ENCODE measurements at places on chromosomes 4 and X.

DNA sequence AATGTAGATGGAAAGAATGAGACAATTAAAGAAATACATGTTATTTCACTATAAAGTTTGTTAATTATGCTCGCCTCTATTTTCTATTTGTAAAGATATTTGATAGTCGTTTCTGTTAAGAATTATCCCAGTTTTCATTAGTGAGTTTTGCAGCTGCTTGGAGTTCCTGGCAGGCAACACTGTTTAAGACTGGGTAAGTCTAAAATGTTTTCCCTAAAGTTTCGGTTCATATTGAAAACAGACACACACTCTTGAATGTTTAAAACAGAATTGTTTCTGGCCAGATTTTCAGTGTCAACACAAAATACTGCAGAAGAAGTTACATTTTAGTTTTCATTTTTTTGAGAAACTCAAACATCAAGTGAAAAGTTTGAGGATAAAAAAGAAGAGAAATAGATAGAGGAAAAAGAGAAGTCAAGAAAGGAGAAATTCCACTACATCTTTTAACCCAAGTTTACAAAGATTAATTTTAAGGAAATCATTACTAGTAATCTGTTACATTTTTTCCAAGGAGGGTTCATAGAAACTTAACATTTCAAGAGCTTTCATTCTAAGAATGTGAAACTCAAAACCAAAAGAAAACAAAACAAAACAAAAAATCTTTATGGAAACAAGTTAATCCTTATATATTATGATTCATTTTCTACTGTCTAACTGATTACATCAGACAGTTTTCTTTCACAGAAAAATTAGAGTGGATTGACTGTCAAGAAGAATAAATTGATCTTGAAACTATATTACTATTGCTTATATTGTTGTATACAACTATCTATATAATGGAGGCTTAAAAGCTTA lies 305.5 kb downstream of the FAT4 start:
- DNase-seq: no peak

DNA sequence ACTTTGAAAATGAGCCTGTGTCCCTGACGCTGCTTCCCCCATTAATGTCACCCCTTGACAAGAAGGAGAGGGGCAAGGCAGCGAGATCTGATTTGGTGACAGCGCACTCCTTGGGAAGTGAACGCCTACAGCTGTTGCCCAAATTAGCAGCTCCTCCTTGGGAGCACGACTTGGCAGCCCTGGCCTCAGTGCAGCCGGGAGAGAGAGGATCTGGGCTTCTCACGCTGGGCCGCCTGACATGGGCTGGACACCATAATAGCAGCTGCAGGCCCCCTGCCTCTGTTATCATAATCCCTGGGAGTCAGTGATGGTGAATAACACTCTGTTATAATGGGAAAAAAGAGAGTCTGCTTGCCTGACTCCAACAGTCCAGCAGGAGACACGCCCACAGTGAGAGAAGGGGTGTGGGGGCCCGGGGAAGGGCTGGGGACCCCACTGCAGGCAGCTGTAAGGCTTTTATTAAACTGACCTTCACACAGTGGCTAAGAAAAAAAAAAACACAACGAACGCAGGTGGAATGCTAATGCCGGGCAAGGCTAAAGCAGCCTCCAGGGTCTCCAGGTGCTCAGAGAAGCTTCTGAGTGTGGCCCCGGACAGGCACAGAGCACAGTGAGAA lies 73.3 kb downstream of the PSAPL1 start:
- no peak for DNase-seq

DNA sequence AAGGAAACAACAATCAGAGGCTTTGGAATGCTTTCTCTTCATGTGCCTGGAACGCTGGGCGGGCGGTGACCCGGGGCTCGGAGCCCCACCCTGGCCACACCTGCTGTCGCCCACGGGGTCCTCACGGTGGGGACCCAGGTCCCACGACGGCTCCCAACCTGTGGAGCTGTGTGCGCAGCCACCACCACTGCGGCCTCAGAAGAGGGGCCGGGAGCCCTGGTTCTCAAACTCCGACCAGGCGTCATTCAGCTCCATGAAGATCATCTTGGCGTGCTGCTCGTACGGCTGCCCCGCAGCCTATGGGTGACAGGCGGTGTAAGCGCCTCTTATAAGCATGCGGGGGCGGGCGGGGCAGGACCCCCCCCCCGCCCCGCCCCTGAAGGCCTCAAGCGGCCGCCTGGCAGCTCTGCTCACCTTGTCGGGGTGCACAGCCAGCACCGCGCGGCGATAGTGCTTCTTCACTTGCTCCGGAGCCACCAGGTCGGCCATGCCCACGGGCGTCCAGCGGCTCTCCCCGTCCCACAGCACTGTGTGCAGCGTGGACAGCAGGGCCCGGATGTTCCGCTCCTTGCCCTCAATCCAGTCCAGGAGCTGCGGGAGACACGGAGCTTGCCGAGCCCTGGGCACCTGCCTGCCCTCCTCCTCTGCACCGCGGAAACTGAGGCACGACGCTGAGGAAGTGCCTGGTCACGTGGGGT lies 23.7 kb upstream of the CPLX1 start:
- no peak for DNase-seq

GRCh38 chrX:125205918-125206665 lies 113.6 kb upstream of the TEX13C start:
- no peak for DNase-seq

- DNase-seq: no peak
Measured at GRCh38 chr4:114384629-114385028, 214.0 kb upstream of the UGT8 start.

GRCh38 chr4:189463734-189464133 lies 476.9 kb upstream of the FRG1 start:
- no peak for DNase-seq

GRCh38 chr4:97507587-97508245 lies 635.6 kb downstream of the STPG2 start:
- DNase-seq: no peak

- no peak for DNase-seq
Measured at GRCh38 chr4:141107927-141108326, 25.3 kb downstream of the RNF150 start.

DNA sequence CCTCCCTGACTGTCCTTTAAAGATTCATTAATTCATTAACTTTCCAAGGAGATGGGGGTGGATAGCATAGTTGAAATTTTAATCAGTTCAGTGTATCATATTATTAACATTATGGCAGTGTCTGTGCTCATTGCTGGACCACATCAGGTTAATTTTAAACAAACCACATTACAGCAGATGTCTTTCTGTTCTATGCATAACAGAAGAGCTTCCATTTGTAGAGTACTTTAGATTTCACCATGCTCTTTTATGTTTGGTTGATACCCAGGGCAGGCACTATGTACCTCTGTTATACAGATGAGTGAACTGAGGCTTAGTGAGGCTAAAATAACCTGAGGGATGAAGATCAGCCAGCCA lies 41.1 kb downstream of the AFF2 start:
- no peak for DNase-seq

DNA sequence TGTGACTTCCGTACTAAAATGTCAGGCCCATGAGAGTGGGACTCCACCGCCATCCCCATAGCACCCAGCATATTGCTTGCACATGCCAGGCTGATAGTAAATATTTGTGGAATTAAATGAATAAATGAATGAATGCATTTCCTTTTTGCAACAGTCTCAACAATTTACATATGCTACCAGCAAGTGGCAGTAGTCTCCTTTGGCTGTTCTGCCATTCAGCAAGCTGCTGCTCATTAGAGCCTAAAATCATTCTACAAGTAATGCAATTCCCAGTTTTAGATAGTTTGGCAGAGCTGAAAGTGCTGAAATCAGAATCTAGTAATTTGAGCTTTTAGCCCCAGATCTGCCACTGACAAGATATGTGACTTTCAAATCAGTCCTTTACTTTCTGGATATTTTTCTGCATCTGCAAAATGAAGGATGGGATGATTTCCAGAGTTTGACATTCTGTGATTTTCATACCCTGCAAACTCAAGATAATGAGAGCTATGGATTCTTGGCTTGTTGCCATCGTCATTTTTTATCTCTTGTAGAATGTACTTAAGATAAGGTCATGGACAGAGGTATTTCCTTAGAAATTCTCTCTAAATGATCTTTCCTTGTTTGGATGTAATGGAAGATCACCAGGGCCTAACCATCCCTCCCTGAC lies 35.7 kb upstream of the INTS6L start:
- DNase-seq: no peak

- no peak for DNase-seq
Measured at GRCh38 chr4:78707793-78708192, 68.4 kb upstream of the BMP2K start.

GRCh38 chr4:107800706-107801105 lies 24.0 kb upstream of the SGMS2 start:
- no peak for DNase-seq

DNA sequence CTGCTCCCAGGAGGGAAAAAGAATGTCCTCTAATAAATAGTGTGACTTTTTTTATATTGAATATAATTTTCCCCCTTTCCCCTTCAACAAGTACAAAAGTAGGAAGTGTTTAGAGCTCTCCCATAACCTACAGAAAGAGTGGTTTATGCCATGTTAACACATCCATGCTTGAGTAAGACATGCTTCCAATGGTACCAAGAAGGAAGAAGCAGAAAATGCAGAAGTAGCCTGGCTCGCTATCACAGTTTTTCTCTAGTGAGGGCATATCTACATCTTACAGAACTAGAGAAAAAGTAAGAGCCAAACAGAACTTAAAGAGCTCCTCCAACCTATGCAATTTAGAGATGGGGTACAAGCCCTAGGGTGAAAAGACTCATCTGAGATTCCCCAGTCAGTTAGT lies 82.5 kb downstream of the ARHGEF9 start:
- no peak for DNase-seq

DNA sequence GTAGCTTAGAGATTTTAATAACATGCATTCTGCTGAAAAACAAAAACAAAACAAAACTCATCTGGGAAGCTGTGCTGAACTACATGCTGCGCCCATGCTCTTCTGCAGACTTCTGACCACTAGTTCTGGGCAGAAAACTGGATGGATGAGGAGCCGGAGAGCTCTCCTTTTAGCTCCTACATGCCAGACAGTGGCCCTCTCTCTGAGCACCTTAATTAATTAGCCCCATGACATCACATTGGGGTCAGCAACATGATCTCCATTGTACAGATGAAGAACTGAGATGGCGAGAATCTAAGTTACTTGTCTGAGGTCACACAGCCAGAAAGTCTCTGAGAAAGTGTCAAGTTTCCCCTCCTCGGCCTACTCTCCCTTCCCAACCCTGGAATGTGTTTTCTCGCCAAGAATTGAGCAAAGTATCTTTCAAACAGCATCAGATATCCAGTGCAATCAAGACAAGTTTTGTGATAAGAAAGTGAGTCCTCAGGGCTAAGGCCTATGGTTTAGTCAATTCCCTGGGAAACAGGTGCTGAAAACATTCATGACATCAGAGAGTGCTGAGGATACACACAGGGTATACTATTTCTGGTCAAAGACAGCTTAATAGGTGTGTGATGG lies 21.6 kb downstream of the SCD5 start:
- DNase-seq: no peak

All from CD4-positive, alpha-beta T cell treated with Interferon gamma for 1 hour (primary cell).